Karpas-422 (cell line): ENCODE measurements at places on chromosomes 2 and 18. TPM values are rescaled to one million over a fixed set of nuclear protein-coding genes. Genes with fewer than 3 reads are reported as not detected.

DNA sequence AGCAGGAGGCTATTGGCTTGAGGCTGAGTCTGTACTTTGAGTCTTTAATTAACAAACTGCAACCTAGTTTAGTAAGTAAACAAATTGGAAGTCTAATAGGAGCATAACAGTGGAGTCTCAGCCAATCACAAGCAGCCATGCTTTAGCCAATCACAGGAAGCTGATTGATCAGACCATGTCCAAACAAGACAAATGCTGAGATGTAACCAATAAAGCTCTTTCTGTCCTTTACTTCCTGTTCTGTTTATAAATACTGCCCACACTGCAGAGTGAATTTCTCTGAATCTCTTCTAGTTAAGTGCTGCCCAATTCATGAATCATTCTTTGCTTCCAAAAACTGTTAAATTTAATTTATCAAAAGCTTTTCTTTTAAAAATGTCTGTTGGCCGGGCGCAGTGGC, 146.6 kb upstream of the DLX2 start:
- no peaks in the 10 kb centered on the region for H3K36me3 ChIP-seq
- DNase-seq: no peak
- H3K4me3 ChIP-seq: no peak overlapping the region

Gene C2orf15
- total RNA-seq: 1.4 and 2.0 TPM in 2 replicates

DNA sequence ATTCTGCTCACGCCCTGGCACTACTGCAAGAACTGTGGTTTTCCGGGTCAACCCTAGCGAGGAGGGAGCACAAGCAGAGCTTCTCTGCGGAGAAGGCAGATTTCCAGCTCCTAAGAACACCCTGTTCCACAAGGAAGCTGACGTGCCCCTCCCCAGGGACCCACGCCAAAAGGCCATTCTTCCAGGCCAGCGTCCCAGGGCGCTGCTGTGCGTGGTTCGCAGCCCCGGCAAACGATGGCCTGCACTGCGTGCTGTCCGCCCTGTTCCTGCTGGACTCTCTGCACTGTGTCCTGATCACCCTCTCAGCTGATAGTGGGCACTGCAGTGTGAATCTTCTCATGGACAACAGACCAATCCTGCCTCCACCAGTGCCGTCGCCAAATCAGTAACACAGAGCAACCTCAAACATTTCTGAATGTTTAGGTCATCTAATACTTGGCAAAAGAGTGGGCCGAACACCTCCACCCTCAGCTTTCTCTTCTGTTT, 49.1 kb downstream of the ADI1 start:
- H3K27me3 ChIP-seq: no peaks in the 10 kb centered on the region
- no peaks in the 10 kb centered on the region for H3K4me1 ChIP-seq
- peaks cover 3% of the 10 kb centered on the region; the same call in 1 of the 2 replicates for H3K36me3 ChIP-seq
- H3K27ac ChIP-seq: no peak overlapping the region
- no peak for DNase-seq
- no peak overlapping the region for H3K4me3 ChIP-seq

DNA sequence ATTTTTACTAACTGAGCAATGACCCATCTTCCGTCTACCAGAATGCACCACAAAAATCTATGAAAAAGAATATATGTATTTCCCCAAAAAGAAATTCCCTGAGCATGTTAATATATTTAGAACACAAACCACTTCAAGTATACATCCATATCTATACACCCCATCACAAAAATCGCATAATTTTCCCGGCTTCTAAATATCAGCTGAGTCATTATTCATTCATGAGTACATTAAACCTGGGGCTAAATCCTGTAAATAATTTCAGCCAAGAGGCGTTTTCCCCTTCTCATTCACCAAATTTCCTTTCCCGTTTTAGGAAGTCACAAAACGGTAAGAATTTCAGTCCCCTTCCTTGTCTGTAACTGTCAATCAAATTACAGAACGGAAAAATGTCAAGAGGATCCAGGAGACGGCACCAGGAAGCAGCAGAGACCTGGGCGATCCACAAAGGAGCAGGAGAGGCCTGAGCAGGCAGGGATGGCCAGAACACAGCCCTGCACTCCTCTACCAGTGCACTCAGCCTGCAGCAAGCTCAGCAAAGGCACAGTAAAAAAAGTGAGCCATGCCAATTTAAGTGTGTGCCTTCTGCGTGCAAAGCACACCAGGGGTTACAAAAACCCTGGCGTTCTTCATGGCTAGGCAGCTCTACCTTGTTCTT, 300.7 kb downstream of the TCF4 start:
- no peak for DNase-seq
- H3K27ac ChIP-seq: no peak overlapping the region
- no peak overlapping the region for H3K4me3 ChIP-seq
- no peaks in the 10 kb centered on the region for H3K27me3 ChIP-seq
- H3K4me1 ChIP-seq: no peaks in the 10 kb centered on the region
- H3K36me3 ChIP-seq: no peaks in the 10 kb centered on the region

- no peak overlapping the region for H3K27ac ChIP-seq
- no peak overlapping the region for H3K4me3 ChIP-seq
- no peaks in the 10 kb centered on the region for H3K4me1 ChIP-seq
- DNase-seq: no peak
- H3K27me3 ChIP-seq: no peaks in the 10 kb centered on the region
Observed at GRCh38 chr2:74915743-74916142, 42.7 kb upstream of the POLE4 start.

Gene CDH19
- total RNA-seq: not detected in 2 replicates

Gene TEKT4
- total RNA-seq: not detected in 2 replicates

DNA sequence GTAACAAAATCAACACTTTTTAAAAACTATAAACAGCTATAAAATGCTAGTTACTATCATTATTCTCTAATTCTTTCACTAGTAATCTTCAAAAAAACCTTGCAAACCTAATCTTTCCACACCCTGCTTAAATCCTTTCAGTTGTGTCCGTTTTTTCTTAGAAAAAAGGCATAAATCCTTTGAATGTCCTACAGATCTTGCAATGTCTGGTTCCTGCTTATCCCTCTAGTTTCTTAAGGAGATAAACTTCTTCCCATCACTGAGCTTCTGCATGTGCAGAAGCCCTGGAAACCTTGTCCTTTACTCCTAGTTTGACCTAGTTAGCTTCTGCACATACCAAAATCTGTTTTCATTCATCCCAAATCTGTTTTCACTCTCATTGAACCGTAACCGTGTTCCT, 1.3 kb upstream of the PNO1 start:
- H3K36me3 ChIP-seq: peaks cover 19% of the 10 kb centered on the region
- peak overlapping the region; percentile 82 for H3K4me3 ChIP-seq
- peak overlapping the region; percentile 82 for H3K27ac ChIP-seq
- DNase-seq: no peak

DNA sequence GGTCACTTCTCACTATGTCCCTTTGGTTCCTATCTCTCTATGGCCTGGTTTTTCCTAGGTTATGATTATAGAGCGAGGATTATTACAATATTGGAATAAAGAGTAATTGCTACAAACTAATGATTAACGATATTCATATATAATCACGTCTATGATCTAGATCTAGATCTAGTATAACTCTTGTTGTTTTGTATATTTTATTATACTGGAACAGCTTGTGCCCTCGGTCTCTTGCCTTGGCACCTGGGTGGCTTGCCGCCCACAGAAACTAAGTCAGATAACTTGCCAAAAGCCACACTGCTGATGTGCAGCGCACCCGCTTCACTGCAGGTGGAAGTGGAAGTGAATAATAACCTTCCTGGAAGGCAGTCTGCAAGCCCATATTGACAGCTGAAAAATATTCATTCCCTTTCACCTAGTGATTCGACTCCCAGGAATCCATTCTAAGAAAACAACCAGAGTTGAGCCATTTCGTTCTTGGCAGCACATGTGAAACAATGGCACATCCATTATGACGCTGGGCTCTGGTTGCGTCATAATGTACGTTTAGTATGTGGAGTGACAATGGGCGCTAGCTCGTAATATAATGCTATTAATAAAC, 725 bp upstream of the ANKRD53 start:
- H3K27ac ChIP-seq: no peak overlapping the region
- no peaks in the 10 kb centered on the region for H3K27me3 ChIP-seq
- no peaks in the 10 kb centered on the region for H3K36me3 ChIP-seq
- DNase-seq: peak; percentile 63

Gene SCN7A
- total RNA-seq: not detected in 2 replicates

GRCh38 chr2:161943011-161943410, 131.0 kb downstream of the DPP4 start:
- H3K36me3 ChIP-seq: no peaks in the 10 kb centered on the region
- no peak for DNase-seq
- no peak overlapping the region for H3K4me3 ChIP-seq
- H3K27ac ChIP-seq: no peak overlapping the region
- no peaks in the 10 kb centered on the region for H3K4me1 ChIP-seq
- no peaks in the 10 kb centered on the region for H3K27me3 ChIP-seq

DNA sequence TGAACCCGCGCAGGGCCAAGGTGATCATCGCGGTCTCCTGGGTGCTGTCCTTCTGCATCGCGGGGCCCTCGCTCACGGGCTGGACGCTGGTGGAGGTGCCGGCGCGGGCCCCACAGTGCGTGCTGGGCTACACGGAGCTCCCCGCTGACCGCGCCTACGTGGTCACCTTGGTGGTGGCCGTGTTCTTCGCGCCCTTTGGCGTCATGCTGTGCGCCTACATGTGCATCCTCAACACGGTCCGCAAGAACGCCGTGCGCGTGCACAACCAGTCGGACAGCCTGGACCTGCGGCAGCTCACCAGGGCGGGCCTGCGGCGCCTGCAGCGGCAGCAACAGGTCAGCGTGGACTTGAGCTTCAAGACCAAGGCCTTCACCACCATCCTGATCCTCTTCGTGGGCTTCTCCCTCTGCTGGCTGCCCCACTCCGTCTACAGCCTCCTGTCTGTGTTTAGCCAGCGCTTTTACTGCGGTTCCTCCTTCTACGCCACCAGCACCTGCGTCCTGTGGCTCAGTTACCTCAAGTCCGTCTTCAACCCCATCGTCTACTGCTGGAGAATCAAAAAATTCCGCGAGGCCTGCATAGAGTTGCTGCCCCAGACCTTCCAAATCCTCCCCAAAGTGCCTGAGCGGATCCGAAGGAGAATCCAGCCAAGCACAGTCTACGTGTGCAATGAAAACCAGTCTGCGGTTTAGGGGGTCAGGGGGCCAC, 897 bp downstream of the GPR45 start:
- H3K4me1 ChIP-seq: no peaks in the 10 kb centered on the region; the same call in 1 of the 2 replicates
- H3K4me3 ChIP-seq: no peak overlapping the region
- H3K27ac ChIP-seq: no peak overlapping the region
- no peak for DNase-seq
- no peaks in the 10 kb centered on the region for H3K27me3 ChIP-seq
- no peaks in the 10 kb centered on the region; the same call in 1 of the 2 replicates for H3K36me3 ChIP-seq

Gene CBLN2
- not detected in 2 replicates for total RNA-seq

Gene FAM228A
- 0.25 TPM in 1 of 2 replicates, not detected in the other for total RNA-seq

GRCh38 chr2:237558961-237559641, 7.3 kb upstream of the PRLH start:
- no peak overlapping the region for H3K27ac ChIP-seq
- DNase-seq: no peak
- no peaks in the 10 kb centered on the region for H3K27me3 ChIP-seq
- no peak overlapping the region for H3K4me3 ChIP-seq
- no peaks in the 10 kb centered on the region for H3K36me3 ChIP-seq
- H3K4me1 ChIP-seq: no peaks in the 10 kb centered on the region

DNA sequence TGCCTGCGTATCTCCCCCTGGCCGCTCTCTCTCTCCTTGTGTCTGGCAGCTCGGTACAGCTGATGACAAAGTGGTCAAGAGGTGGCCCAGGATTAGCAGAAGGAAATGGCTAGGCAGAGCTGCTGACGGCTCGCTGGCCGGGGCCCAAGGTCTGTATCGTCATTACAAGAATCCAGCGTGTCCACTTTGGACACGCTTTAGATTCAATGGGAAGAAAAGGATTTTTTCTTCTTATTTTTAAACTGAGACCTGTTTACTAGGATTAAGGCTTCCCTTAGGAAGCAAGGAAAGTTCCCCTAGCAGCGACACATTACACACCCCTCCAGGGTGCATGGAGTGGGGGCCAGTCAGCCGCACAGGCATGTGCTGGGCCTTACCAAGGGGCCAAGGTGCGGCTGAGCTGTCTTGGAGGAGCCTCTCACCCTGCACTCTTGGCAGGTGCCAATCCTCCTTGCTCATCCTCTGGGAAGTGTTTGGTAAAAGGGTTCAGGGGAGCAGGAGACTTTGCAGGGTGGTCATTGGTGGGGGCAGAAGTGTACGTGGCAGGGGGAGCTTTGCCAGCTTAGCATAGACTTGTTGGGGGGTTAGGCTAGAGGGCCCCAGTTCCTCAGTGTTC, 76.8 kb downstream of the POLR1A start:
- H3K4me3 ChIP-seq: no peak overlapping the region
- no peaks in the 10 kb centered on the region for H3K27me3 ChIP-seq
- DNase-seq: no peak
- no peaks in the 10 kb centered on the region for H3K4me1 ChIP-seq
- H3K36me3 ChIP-seq: peaks cover 58% of the 10 kb centered on the region; the same call in 1 of the 2 replicates

Gene SERPINB5
- total RNA-seq: 1.0 TPM in 1 of 2 replicates, not detected in the other

Gene MEP1B
- total RNA-seq: not detected in 2 replicates

GRCh38 chr2:83602753-83603152, 856.3 kb downstream of the SUCLG1 start:
- H3K27ac ChIP-seq: no peak overlapping the region
- H3K4me1 ChIP-seq: no peaks in the 10 kb centered on the region
- no peak for DNase-seq
- H3K36me3 ChIP-seq: no peaks in the 10 kb centered on the region
- no peak overlapping the region for H3K4me3 ChIP-seq

Gene DDX1
- 23.6 and 37.5 TPM in 2 replicates for total RNA-seq

DNA sequence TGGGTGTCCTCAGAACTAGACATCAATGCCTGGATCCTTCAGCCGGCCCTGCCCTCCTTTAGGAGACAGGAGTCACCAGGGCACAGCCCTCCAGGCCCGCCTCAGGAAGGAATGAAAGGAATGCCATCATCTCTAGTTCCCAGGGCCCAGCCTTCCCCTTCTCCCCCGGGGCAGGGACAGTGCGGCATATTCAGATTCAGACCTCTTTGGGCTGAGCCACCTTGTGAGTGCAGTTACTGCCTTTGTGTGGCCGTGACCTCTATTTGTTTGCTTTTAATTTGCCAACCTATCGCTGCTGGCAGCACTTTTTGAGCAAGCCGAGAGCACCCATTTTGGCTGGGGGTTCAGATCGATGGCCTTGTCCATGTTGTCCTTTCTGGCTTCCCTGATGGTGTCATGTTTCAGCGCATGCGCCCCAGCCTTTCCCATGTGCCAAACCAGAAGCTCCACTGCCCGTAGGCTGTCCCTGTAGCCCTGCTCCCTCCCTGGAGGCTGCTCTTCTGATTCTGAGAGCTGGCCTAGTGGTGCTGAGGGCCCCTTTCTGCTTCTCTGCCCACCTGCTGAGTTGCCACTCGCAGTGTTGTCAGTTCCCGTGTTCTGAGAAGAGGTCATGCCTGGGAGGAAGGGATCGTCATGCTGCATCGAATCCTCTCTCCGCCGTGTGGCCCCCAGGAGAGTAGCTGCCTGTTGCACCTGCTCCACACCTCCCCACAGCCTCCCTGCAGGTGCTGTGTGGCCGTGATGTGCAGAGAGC, 10.9 kb downstream of the ANKRD23 start:
- DNase-seq: no peak
- H3K27me3 ChIP-seq: no peaks in the 10 kb centered on the region
- peaks cover 7% of the 10 kb centered on the region for H3K4me1 ChIP-seq
- H3K36me3 ChIP-seq: peaks cover 8% of the 10 kb centered on the region; the same call in 1 of the 2 replicates
